ENCODE measurements at places on chromosomes 1 and 21.

DNA sequence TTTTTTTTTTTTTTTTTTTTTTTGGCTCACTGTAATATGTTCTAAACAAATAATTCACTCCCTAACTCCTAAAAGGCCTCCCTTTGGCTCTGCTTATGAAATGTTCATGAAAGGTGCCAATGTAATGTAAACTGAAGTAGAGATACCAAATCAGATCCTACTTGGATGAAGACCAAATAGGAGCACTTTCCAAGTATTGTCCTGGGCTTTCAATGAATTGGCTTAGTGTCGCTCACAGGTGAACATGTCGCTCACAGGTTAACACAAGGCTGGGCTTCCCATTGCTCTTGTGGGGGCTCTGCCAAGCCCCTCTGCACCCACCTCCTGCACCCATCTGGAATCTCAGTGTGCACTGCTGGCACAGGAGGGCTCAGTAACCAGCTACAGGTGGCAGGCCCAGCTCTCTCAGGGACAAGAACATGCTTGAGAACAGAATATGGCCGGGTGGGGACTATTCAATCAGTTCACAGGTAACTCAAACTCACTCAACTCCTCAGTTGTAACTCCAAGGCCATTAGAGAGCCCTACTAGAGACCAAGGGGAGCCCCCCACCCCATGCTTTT is 10.6 kb upstream of the CD58 start:
- no peaks in the 10 kb centered on the region for H3K27me3 ChIP-seq
- DNase-seq: no peak
- H3K27ac ChIP-seq: no peak overlapping the region
- no peaks in the 10 kb centered on the region for H3K36me3 ChIP-seq
- H3K4me3 ChIP-seq: no peak overlapping the region

GRCh38 chr1:155596864-155597263 is 13.2 kb upstream of the MSTO1 start:
- DNase-seq: no peak
- H3K4me3 ChIP-seq: no peak overlapping the region
- H3K27ac ChIP-seq: no peak overlapping the region
- H3K4me1 ChIP-seq: no peaks in the 10 kb centered on the region
- no peaks in the 10 kb centered on the region for H3K36me3 ChIP-seq

- H3K36me3 ChIP-seq: no peaks in the 10 kb centered on the region
- H3K27me3 ChIP-seq: no peaks in the 10 kb centered on the region
- peaks cover 12% of the 10 kb centered on the region for H3K4me1 ChIP-seq
- H3K27ac ChIP-seq: peak overlapping the region; percentile 83
- no peak for DNase-seq
Observed at GRCh38 chr1:225509376-225509707, 81.5 kb upstream of the LBR start.

DNA sequence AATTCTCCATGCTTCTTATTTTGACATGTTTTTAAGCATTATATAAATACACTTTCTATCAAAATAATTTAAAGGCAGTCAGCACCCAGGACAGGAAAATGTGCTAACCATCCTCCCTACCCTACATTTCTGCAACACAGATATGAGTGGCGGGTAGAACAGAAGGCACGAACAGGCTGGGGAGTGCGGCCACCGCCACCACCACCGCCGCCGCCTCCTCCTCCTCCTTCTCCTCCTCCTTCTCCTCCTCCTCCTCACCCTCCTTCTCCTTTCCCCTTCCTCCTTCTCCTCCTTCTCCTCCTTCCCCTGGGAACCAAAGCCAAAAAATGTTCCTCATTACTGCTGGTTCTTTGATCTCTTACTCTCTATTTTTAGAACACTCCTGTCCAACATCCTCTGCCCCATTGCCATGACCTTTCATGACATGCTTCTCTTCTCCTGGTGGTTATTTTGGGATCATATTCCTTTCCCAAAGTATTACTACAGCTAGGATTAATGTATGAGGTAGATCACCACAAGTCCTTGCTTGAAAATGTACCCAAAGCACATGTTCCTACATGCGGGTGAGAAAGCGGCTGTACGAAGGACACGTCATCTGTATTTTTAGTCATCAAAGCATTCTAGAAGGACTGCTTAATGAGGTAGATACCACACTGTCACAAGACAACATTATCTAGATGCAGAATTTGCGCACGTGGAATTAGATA is 24.5 kb upstream of the CCN1 start:
- H3K27me3 ChIP-seq: no peaks in the 10 kb centered on the region
- H3K4me1 ChIP-seq: peaks cover 27% of the 10 kb centered on the region
- DNase-seq: no peak
- H3K4me3 ChIP-seq: no peak overlapping the region
- peak overlapping the region; percentile 84 for H3K27ac ChIP-seq

DNA sequence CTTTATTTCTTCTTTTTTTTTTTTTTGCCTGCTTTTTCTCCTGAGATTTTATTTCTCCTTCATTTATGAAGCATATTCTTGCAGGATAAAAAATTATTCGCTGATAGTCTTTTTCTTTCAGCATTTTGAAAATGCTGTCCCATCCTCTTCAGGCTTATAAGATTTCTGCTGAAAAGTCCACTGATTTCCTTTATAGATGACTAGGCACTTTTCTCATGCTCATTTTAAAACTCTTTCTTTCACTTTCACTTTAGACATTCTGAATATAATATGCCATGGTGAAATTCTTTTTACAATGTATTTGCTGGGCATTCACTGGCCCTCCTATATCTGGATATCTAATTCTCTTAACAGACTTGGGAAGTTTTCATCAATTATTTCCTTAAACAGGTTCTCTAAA is 25.5 kb upstream of the GTF2B start:
- H3K4me3 ChIP-seq: no peak overlapping the region
- H3K36me3 ChIP-seq: peaks cover 6% of the 10 kb centered on the region
- H3K27ac ChIP-seq: no peak overlapping the region
- no peaks in the 10 kb centered on the region for H3K27me3 ChIP-seq
- H3K4me1 ChIP-seq: no peaks in the 10 kb centered on the region

DNA sequence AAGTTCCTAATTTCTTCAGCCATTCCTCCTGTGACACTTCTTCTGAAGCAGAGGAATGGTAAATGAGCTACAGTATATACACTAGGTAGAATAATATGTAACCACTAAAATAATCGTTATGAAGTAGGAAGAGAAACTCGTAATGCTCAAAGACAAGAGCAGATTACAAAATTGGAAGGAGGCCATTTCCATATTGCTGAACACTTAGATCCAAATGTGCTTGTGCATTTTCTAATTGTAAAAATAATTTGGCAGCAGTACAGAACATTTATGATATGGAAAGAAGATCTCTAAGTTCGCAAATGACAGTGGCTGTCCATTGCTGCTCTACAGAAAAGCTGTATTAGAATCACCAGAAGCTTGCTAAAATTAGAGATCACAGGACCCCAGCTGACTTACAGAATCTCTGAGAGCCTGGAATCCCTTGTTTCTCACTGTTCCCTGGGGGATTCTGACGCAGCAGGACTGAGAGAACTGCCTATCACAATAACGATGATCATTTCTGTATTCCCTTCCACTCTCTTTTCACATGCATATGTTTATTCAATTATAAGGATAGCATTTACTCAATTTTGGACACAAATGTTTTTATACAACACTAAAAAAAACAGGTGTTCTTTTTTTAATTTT is 242.1 kb downstream of the OMA1 start:
- H3K36me3 ChIP-seq: no peaks in the 10 kb centered on the region
- H3K27me3 ChIP-seq: no peaks in the 10 kb centered on the region
- no peak overlapping the region for H3K4me3 ChIP-seq
- H3K27ac ChIP-seq: no peak overlapping the region
- DNase-seq: no peak
- no peaks in the 10 kb centered on the region for H3K4me1 ChIP-seq

GRCh38 chr1:10674700-10675609 is 121.5 kb downstream of the CASZ1 start:
- peak overlapping the region; percentile 16 for H3K27ac ChIP-seq
- H3K4me1 ChIP-seq: peaks cover 44% of the 10 kb centered on the region
- H3K4me3 ChIP-seq: no peak overlapping the region
- H3K36me3 ChIP-seq: no peaks in the 10 kb centered on the region
- DNase-seq: no peak

GRCh38 chr1:157806431-157807149 is 13.3 kb downstream of the FCRL1 start:
- no peak overlapping the region for H3K4me3 ChIP-seq
- no peak for DNase-seq
- no peaks in the 10 kb centered on the region for H3K27me3 ChIP-seq

GRCh38 chr1:40627987-40628902 is 37.2 kb downstream of the RIMS3 start:
- H3K4me3 ChIP-seq: no peak overlapping the region
- no peaks in the 10 kb centered on the region for H3K36me3 ChIP-seq
- DNase-seq: no peak
- H3K4me1 ChIP-seq: no peaks in the 10 kb centered on the region
- H3K27ac ChIP-seq: no peak overlapping the region
- no peaks in the 10 kb centered on the region for H3K27me3 ChIP-seq

GRCh38 chr1:94986783-94987182 is 59.9 kb upstream of the CNN3 start:
- no peaks in the 10 kb centered on the region for H3K27me3 ChIP-seq
- H3K4me1 ChIP-seq: no peaks in the 10 kb centered on the region
- DNase-seq: no peak
- no peak overlapping the region for H3K4me3 ChIP-seq

DNA sequence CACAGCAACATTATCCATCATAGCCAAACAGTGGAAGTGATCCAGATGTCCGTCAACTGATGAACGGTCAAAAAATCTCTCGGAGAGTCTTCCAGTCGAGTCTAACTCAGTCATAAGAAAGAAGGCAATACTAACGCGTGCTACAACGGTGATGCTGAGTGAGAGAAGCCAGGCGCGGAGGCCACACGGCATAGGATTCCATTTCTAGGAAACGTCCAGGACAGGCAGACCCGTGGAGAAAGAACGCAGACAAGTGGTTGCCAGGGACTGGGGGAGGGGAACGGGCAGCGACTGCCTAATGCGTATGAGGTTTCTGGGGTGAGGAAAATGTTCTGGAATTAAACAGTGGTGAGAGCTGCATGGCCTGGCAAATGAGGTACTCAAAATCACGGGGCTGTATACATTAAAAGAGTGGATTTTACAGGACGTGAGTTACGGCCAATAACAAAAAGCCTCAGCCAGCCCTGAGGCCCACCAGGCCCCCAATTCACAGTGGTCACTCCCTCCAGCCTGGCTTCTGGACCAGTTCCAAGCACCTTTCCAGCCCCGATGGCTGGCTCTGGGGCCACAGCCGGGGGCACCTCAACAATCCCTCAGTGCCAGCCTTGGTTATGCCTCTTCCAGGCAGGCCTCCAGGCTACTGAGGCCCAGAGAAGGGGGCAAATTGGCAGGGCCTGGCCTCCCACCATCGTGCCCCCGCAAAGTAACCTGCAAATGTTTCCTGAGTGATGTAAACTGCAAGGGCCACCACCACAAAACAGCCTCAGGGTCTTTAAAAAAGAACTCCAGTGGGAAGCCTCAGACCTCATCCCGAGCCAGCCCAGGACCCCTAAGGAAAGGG is 3.4 kb downstream of the WNT9A start:
- H3K4me3 ChIP-seq: peak overlapping the region; percentile 80
- peak overlapping the region; percentile 89 for H3K27ac ChIP-seq
- peaks cover 66% of the 10 kb centered on the region for H3K4me1 ChIP-seq
- peak; percentile 89 for DNase-seq
- H3K36me3 ChIP-seq: no peaks in the 10 kb centered on the region
- no peaks in the 10 kb centered on the region for H3K27me3 ChIP-seq

- H3K4me1 ChIP-seq: no peaks in the 10 kb centered on the region
- DNase-seq: no peak
- H3K27me3 ChIP-seq: no peaks in the 10 kb centered on the region
Observed at GRCh38 chr1:161073474-161074121, 3.9 kb upstream of the ARHGAP30 start.

DNA sequence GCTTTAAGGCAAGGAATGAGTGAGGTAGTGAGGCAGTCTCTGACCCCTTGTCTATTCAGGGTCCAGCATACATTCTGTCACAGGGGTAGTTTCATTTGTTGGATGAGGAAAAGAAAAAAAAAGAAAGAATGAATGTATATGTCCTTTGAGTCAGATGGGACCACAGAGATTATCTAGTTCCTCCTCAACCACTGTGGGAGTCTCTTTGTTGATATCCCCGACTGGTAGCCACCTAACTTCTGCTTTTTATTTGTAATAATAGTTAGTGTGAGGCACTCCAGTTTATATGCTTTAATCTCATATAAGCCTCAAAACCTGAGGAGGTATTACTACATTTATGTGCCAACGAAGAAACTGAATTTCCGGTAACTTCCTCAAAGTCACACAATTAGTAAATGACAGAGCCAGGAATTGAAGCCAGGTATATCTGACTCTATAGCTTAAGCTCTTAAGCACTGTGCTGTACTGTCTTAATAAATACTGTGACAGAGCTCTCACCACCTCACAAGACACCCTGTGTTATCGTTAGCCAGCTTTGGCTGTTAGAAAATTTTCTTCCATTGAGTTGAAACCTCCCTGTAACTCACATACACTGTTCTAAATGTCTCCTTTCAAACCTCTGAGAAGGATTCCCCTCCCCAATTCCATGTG is 82.2 kb downstream of the MDM4 start:
- H3K4me1 ChIP-seq: no peaks in the 10 kb centered on the region
- H3K27me3 ChIP-seq: no peaks in the 10 kb centered on the region
- no peak overlapping the region for H3K4me3 ChIP-seq
- no peak for DNase-seq

- H3K27me3 ChIP-seq: no peaks in the 10 kb centered on the region
- H3K36me3 ChIP-seq: no peaks in the 10 kb centered on the region
- peaks cover 13% of the 10 kb centered on the region for H3K4me1 ChIP-seq
- no peak for DNase-seq
- H3K4me3 ChIP-seq: no peak overlapping the region
Observed at GRCh38 chr1:231643071-231643934, 16.7 kb downstream of the DISC1 start.

GRCh38 chr1:30449428-30450147 is 273.8 kb downstream of the MATN1 start:
- no peaks in the 10 kb centered on the region for H3K27me3 ChIP-seq
- no peak for DNase-seq
- no peaks in the 10 kb centered on the region for H3K36me3 ChIP-seq
- H3K4me3 ChIP-seq: no peak overlapping the region
- no peaks in the 10 kb centered on the region for H3K4me1 ChIP-seq

GRCh38 chr1:76229279-76230005 is 154.9 kb downstream of the ST6GALNAC3 start:
- no peak for DNase-seq
- H3K4me3 ChIP-seq: no peak overlapping the region
- H3K4me1 ChIP-seq: no peaks in the 10 kb centered on the region

- no peaks in the 10 kb centered on the region for H3K36me3 ChIP-seq
- no peaks in the 10 kb centered on the region for H3K27me3 ChIP-seq
- no peaks in the 10 kb centered on the region for H3K4me1 ChIP-seq
Observed at GRCh38 chr1:190754666-190755065, 277.0 kb upstream of the BRINP3 start.

GRCh38 chr1:231856894-231857293 is 230.3 kb downstream of the DISC1 start:
- H3K27me3 ChIP-seq: no peaks in the 10 kb centered on the region
- no peaks in the 10 kb centered on the region for H3K36me3 ChIP-seq
- H3K4me1 ChIP-seq: peaks cover 5% of the 10 kb centered on the region
- H3K4me3 ChIP-seq: no peak overlapping the region
- no peak for DNase-seq
- no peak overlapping the region for H3K27ac ChIP-seq

- no peaks in the 10 kb centered on the region for H3K36me3 ChIP-seq
- H3K27me3 ChIP-seq: peaks cover 38% of the 10 kb centered on the region
- no peak overlapping the region for H3K4me3 ChIP-seq
- H3K27ac ChIP-seq: no peak overlapping the region
Observed at GRCh38 chr1:18064534-18064933, 43.1 kb upstream of the IGSF21 start.
